Activated naive CD8-positive, alpha-beta T cell treated with anti-CD3 and anti-CD28 coated beads, Interleukin-2, amount 10 ng/mL, durations not matched to agents 7 days and 5 days (primary cell): ENCODE measurements at places on chromosomes 7 and 10.
A peak's percentile ranks its signal among the peaks of the same experiment; 100 is the strongest.

DNA sequence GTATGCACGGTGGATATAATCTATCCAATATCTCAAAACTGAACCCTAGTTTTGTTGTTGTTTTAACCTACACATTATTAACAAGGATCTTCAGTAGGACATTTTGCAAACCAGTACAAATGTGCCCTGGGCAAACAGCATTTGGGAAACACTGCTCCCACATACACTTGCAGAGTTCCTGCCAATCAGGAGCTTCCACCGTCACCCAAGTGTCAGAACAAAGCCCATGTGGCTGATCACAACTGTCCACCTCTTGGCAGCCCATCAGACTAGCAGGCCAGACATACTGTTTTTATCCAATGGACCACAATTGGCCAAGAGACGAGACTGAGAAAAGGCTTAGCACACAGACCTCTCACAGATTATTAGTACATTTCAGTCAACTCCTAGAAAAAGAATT, 200.4 kb downstream of the FAM107B start:
- DNase-seq: no peak

- no peak for DNase-seq
Observed at GRCh38 chr7:38177621-38178003, 433 bp upstream of the STARD3NL start.

DNA sequence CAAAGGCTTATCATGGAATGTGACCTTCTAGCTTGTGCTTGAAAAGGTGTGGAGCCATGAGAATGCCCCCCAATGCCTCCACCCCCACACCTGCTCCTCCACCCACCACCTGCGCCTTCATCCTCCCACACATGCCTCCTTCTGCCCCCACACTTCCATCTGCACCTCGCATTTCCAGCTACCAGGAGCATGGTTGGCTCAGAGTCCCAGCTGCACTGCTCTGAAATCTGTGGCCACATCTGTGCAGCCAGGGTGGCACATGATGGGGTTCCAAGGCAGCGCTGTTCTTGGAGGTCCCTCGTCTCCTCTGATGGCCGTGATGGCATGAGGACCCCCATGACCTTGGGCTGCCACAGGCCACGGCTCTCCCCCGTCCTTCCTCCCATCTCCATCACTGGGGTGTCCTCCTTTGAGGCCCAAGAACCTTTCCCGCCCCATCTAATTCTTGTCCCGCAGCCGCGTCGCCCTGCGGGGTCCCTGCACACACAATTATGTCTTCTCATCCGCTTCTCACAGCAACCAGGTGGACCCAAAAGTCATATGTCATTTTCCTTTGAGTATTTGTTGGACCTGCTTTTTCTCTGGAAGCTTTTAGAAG, 40.6 kb upstream of the CNPY1 start:
- DNase-seq: no peak

GRCh38 chr10:122373721-122374120, 787 bp upstream of the PLEKHA1 start:
- DNase-seq: no peak

GRCh38 chr10:101874252-101874651, 30.7 kb upstream of the KCNIP2 start:
- no peak for DNase-seq

DNA sequence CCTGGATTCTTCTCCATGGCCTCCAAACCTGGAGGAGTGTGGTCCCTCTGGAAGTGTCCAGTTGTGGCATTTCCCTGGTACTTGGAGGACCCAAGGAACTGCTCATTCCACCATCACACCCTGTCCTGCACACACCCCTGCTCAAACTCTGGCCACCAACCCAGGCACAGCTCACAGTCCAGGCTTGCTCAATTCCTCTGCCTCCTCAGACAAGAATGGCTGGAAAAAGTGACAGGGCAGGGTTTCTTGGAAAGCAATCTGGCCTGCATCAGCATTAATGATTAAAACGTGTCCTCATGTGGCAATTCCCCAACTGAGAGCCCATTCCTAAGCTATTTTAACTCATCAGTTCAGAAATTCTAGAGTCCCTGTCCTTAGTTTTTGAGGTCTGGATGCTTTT, 17.2 kb upstream of the TPST1 start:
- DNase-seq: no peak

- peak; percentile 35 for DNase-seq
Observed at GRCh38 chr7:93715234-93715633, 140.7 kb upstream of the CALCR start.

- no peak for DNase-seq
Observed at GRCh38 chr10:122974543-122975064, 5.6 kb upstream of the PSTK start.

DNA sequence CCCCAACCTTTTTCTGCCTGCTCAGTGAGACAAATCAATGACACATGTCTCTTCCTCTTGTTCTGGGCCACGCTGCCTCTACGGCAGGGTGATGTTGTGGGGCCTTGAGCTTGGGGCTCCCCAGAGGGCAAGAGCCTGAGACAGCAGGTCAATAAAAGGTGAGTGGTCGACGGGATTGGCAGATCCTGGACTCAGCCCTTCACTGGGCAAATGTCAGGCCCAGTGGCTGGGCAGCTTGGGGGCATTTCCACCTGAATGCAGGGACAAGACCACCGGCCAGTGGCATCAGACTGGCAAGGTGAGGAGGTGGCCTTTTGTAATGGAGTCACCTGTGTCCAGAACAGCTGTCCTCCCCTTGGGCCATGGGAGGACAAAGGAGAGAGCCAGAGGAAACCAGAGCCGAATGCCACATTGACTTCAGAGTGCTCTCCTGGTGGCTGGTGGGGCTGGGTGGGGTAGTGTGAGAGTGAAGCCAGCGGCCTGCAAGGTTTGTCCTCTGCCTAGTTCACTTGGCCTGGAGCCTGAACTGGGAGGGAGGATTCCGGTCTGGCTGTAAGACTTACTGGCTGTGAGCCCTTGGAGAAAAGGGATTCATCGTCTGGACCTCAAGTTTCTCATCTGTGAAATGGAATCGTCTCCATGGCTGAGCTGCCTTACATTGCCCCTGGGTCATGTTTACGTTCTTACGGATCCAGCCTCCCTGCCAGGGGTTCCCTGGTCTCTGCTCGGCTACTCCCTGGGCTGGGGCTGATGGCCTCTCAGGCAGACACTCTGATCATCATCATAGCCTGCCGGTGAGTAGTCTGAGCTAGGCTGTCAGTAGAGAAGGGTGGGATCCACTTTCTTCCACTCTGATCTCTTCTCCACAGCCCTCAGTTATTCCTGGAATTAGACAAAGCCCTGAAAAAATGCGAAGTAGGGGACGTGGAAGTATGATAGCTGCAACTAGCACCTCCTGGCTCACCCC, 25.4 kb upstream of the CRHR2 start:
- no peak for DNase-seq

DNA sequence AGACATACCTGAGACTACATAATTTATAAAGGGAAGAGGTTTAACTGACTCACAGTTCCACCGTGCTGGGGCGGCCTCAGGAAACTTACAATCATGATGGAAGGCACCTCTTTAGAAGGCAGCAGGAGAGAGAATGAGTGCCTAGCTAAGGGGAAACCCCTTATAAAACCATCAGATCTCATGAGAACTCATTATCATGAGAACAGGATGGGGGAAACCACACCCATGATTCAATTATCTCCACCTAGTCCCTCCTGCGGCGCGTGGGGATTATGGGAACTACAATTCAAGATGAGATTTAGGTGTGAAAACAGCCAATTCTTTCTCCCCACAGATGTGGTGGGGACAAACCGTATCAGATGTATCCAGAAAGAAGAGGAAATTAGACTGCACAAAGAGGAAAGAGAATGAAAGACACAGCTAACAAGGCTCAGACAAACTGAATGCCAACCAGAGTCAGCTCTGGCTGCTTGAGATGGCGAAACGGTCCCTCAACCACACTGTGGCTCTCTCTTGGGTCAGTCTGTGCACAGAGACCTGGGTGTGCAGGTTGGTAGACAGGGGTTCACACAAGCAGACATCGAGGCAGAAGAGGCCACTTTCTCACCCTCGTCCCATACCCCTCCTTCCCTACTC, 375.6 kb downstream of the SFMBT2 start:
- DNase-seq: no peak

GRCh38 chr7:42761486-42761885, 150.4 kb downstream of the C7orf25 start:
- no peak for DNase-seq

DNA sequence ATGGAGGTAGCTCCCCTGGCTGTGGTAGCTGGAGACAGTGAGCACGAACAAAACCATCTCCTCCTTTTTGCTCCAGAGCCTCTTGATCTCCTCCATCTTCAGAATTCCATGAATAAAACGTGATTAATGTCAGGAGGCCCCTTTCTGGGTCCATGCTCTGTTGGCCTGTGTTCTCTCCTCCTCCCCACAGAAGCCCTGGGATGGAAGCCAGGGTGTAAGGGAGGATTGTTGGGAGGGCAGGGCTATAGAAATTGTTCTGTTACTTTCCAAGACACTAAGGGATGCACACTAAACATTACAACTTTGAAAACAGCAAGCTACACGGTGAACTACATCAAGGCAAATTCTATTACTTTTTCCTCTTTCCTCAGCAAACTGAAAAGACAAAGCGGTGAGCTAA, 96.3 kb downstream of the RNF216 start:
- no peak for DNase-seq

DNA sequence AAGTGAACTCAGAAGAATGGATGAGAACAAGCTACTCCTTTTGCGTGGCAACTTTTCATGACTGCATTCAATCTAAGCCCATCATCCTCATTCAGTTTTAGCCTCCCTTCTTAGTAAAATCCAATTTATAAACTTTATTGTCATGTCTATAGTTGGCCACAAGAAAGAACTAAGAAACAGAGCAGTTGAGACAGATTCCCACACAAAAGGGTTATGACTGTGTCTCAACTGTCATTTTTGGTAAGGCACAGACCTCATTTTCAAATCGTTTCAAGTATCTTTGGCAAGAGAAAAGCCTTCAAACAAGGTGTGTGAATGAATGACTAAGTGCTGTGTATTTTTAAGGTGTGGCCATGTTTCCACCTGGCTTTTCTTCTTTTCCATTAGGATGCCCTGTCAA, 84.2 kb upstream of the CREB5 start:
- no peak for DNase-seq

- DNase-seq: no peak
Observed at GRCh38 chr10:593901-594457, 95.5 kb downstream of the DIP2C start.
